ENCODE measurements at places on chromosomes 13 and 19.
A peak's percentile ranks its signal among the peaks of the same experiment; 100 is the strongest.

- DNase-seq, result no peak
Measured at GRCh38 chr19:38441657-38442348, 8.3 kb downstream of the RYR1 start.

GRCh38 chr13:76610819-76611415 lies 275.3 kb downstream of the KCTD12 start:
- no peak for DNase-seq

GRCh38 chr13:76267216-76267615 lies 619.0 kb downstream of the KCTD12 start:
- no peak for DNase-seq

GRCh38 chr19:17457616-17458015 lies 3.1 kb downstream of the NXNL1 start:
- no peak for DNase-seq

DNA sequence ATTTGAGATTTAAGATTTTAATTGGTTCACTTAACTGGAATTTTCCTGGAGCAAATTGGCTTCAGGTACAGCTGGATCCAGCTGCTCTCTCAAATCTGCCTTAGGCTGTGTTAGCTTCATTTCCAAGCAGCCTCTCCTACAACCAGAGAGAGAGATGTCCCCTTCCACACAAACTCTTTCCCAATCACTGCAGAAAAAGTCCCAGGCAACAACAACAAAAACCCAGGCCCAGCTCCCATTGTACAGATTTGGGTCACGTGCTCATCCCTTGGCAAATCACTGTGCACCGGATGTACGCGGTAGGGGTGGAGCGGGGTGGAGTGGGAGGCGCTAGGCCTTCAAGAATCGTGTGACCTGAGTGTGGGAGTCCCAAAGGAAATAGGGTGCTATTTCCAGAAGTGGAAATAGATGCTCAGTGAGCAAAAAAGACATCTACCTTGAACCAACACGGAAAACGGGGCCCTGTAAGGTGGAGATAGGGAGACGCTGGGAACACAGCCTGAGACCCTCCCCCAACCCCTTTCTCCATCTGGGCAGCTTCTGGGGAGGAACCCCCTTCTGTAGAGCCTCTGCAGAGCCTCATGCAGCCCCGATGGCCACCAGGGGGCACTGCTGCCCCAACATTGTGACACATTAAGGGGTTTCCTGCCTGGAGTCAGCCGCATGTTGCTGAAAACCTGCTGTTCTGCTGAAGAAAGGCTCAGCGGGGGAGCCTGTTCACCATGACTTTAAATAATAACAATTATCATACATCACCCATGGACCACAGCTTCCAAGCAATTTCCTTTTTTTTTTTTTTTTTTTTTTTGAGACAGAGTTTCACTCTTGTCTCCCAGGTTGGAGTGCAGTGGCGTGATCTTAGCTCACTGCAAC lies 25.4 kb downstream of the HPN start:
- peak; percentile 35 for DNase-seq

GRCh38 chr19:42078538-42079275 lies 2.7 kb downstream of the ZNF574 start:
- no peak for DNase-seq

DNA sequence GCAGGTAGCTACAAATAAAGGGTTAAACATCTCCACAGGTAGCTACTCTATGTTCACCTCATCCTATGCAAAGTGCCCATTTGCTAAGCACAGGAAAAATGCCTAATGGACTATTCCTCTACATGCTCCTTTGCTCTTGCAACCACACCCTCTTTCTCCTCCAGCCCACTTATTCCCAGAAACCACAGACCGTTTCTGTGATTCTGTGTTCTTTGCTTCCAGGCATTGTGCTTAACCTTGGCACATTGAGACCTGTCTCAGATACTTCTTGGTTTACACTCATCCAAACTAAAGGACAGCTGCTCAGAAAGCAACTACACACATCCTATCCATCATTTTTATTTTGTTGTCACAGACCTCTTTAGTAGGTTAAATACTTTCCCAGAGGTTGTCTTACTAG lies 785.0 kb upstream of the MIR17HG start:
- DNase-seq, result no peak

- no peak for DNase-seq
Measured at GRCh38 chr13:39777527-39778061, 122.1 kb downstream of the COG6 start.

DNA sequence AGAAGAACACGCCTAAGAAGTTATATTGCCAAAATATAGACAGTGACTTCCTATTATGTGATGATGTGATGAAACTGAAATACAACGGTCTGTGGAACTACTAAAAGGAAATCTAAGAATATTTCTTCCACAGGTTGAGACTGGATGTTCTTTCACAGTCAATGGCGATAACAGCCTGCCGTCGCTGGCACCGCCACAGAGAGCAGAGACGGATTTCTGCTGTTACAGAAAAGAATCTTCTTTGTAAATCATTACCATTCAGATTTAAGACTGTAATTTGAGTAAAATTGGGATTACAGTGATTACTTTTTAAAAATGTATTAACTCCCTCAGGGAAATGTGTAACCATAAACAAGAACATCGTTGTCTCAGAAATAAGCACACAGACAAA lies 100.8 kb downstream of the TUBGCP3 start:
- DNase-seq, result no peak
